ENCODE measurements at places on chromosomes 11 and 22. TPM values are rescaled to one million over a fixed set of nuclear protein-coding genes. Genes with fewer than 3 reads are reported as not detected.

GRCh38 chr11:2863276-2863618, 22.3 kb downstream of the CDKN1C start:
- peaks cover 19% of the 10 kb centered on the region for H3K4me1 ChIP-seq
- DNase-seq: no peak
- H3K36me3 ChIP-seq: no peaks in the 10 kb centered on the region

DNA sequence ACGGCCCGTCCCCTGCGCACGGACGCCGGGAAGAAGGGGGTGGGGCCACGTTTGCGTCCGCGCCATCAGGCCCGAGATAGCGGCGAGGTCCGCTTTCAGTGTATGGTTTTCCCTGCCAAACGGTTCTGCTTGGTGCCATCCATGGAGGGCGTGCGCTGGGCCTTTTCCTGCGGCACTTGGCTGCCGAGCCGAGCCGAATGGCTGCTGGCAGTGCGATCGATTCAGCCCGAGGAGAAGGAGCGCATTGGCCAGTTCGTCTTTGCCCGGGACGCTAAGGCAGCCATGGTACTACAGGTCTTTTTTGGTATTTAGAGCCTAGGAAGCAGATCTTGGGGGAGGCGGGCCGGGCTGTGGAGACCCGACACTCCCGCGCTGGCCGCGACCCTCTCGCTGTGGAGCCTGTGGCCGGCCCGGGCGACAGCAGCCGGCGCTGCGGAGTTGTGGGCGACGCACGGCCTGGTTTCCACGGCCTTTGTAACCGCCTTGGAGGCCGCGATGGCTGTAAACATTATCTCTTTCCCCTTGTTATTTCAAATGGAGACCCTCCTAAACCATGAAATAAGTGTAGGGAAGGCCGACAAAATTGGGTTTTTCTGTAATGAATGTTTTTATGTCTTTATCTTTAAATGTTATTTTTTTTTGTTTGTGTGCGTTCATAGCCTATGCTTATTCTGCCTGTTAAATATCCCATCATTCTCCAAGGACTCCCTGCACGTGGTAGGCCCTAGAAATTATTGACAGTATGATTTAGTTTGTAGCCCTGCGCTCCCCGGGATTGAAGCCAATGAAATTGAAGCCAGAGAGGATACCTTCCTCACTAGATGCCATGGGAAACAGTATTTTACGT, at the start of gene AASDHPPT:
TSS of gene AASDHPPT (plus strand) at position 54 of the 847 bp plus-strand sequence. CDS start at position 103, 49 bp downstream.
- H3K27me3 ChIP-seq: no peaks in the 10 kb centered on the region
- peak within 1 kb of the TSS; percentile 84 for H3K4me3 ChIP-seq
- H3K27ac ChIP-seq: peak within 1 kb of the TSS; percentile 94

The LRRC74B gene
- not detected for total RNA-seq

The MPZL2 gene
- 13.4 TPM for total RNA-seq

The CLDN5 gene
- total RNA-seq: 19.5 TPM

DNA sequence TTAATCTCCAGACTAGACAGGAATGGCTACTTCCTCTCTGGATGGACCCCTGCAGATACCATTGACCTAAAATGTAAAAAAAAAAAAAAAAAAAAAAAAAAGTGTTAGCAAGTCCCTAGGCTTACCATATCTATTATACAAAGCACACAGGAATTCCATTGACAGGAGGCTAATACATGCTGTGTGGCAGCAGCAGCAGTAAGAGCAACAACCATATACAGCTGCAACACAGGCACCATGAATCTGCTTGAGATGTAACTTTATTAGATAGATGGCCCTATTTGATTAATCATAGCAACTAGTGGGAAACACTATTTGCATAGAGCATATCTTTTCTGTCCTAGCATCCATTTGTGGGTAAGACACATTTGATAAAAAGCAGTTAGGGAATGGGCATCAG, 1447.1 kb downstream of the FAM181B start:
- no peaks in the 10 kb centered on the region for H3K27me3 ChIP-seq
- no peak for DNase-seq
- H3K27ac ChIP-seq: no peak overlapping the region
- no peaks in the 10 kb centered on the region for H3K4me1 ChIP-seq
- no peak overlapping the region for H3K4me3 ChIP-seq
- H3K36me3 ChIP-seq: no peaks in the 10 kb centered on the region

DNA sequence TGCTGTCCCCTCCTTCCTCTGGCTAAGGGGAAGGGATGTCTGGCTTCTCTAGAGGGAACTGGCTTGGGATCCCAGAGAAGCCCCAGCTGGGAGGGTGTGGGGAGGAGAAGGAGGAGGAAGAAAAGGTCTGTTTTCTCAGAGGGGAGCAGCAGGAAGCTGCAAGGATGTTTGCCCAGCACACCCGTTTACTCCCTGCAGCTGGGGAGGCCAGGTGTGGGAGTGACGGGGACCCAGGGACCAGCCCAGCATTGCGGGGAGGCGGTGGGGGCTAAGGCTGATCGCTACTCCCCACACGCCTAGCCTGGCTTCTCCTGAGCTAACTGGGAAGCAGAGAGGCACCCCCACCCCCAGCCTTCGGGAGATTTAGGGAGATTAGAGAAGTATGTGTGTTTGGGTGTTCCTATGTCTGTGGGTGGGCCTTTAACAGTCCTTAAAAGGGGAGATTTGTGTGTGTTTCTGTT, 3.9 kb downstream of the CREB3L1 start:
- DNase-seq: no peak
- no peaks in the 10 kb centered on the region for H3K36me3 ChIP-seq
- peaks cover 74% of the 10 kb centered on the region for H3K4me1 ChIP-seq
- no peaks in the 10 kb centered on the region for H3K27me3 ChIP-seq

DNA sequence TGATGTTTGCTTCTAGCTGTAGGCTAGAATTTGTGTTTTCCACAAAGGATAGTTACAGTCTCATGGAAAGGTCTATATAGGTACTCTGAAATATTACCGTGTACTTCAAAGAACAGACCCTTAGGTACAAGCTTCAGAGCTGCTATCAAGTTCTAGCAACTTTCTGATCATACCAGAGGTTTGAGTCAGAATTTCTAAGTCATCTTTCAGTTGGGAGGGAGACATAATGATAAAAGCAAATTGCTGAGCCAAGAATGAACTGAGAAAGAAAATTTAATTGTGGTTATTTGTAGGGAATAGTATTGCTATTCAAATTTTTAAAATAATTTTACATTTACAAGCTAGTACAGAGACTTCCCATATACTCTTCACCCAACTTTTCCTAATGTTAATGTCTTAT, 19.9 kb upstream of the ME3 start:
- peaks cover 29% of the 10 kb centered on the region for H3K4me1 ChIP-seq
- no peak for DNase-seq
- no peaks in the 10 kb centered on the region for H3K36me3 ChIP-seq
- no peaks in the 10 kb centered on the region for H3K27me3 ChIP-seq
- H3K27ac ChIP-seq: no peak overlapping the region

The TEX12 gene
- 0.22 TPM for total RNA-seq

The GGTLC2 gene
- total RNA-seq: not detected

The CHST1 gene
- 2.9 TPM for total RNA-seq

The ART1 gene
- total RNA-seq: 0.58 TPM

DNA sequence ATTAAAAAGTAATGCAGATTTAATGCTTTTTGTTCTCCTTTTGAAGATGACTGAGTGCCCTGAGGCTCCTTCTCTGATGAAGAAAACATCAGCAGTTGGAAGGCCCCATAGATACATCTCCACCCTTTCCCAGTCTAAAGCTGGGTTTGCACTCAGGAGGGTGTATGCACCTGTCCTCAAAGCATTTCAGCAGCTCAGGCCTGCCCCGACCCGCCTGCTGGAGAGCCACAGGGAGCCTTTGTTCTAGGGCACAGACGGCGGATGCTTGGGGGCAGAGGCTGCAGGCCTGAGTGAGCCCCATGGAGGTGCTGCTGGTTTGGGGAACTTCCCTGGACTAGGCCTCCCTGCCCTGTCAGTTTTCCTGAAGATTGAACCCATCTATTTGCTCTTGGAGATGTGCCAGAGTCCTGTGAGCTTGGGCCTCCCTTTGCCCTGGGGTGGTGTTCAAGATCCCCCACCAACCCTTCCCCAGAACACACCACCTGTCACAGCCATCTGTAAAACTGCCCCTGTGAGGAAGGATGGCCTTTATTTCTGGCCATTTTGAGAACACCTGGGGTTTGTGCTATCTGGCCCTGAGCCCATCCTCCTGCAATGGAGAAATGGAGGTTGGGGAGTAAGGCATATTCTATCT, 160.0 kb downstream of the NAV2 start:
- H3K27me3 ChIP-seq: no peaks in the 10 kb centered on the region
- no peak overlapping the region for H3K4me3 ChIP-seq
- peaks cover 45% of the 10 kb centered on the region for H3K4me1 ChIP-seq
- DNase-seq: no peak

The NOX4 gene
- total RNA-seq: 3.5 TPM

DNA sequence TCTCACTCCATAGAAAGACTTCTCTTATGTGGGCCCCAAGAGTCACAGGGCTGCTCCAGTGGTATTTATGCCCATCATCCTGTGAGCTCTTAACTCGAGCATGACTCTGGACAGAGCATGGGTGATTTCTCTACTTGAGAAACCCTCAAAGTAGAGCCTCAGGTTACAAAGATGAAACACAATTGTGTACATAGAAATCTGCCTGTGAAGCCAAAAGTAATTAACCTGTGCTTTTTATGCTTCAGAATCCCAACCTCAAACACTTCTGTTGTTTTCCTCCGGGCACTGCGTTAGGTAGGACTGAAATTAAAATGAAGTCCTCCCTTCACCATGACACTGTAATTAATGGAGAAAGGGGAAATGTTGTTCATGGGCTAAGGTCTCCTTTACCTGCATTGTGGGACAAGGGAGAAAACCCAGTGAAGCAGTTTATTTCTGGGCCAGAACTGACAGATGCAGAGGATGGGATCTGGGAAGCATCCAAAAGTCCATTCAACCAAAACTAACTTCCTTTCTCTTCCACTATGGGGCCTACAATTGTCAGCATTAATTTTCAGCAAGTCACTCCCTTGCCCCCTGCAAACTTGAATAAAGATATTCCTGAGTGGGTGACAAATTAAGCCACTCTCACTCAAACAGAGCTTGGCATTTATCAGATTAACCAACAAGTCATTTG, 24.1 kb upstream of the POU2AF1 start:
- H3K27ac ChIP-seq: no peak overlapping the region
- no peak overlapping the region for H3K4me3 ChIP-seq
- DNase-seq: no peak
- H3K27me3 ChIP-seq: no peaks in the 10 kb centered on the region
- no peaks in the 10 kb centered on the region for H3K36me3 ChIP-seq

The PIH1D2 gene
- total RNA-seq: 2.2 TPM

DNA sequence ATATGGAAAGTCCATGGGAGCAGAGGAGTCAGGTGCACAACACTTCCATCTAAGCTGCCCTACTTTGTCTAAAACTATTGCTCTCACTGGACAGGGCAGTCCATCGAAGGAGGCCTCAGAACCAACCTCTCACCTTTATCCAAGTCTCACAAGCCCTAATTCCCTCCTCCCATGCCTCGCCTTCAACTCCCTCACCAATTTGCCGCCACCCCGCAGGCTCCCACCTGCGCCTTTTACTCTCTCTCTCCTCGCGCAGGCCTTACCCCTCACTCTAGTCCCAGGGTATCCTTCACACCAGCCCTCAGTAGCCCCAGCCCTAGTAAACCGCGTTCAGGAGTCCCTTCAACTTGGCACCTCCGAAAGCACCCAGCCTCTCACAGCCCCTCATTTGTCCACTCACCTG, 451 bp downstream of the FHIP1B start:
- H3K36me3 ChIP-seq: no peaks in the 10 kb centered on the region
- H3K27me3 ChIP-seq: no peaks in the 10 kb centered on the region
- H3K27ac ChIP-seq: peak overlapping the region; percentile 86

- peaks cover 88% of the 10 kb centered on the region for H3K36me3 ChIP-seq
- peak overlapping the region; percentile 100 for H3K4me3 ChIP-seq
- H3K27me3 ChIP-seq: no peaks in the 10 kb centered on the region
- DNase-seq: no peak
- peaks cover 98% of the 10 kb centered on the region for H3K4me1 ChIP-seq
These were observed 6.6 kb downstream of the ZBTB16 start for GRCh38 chr11:114066046-114066648.

- no peaks in the 10 kb centered on the region for H3K27me3 ChIP-seq
- H3K4me3 ChIP-seq: peak within 1 kb of the TSS; percentile 49
- H3K36me3 ChIP-seq: no peaks in the 10 kb centered on the region
- DNase-seq: no peak
- H3K4me1 ChIP-seq: peaks cover 9% of the 10 kb centered on the region
These were observed at the start of gene GPR152 for GRCh38 chr11:67452141-67452952. Gene GPR152 (minus strand): TSS chr11:67452729. CDS start chr11:67452724, 5 bp downstream.

GRCh38 chr11:102111011-102111786, 952 bp downstream of the YAP1 start:
- peaks cover 62% of the 10 kb centered on the region for H3K4me1 ChIP-seq
- peaks cover 10% of the 10 kb centered on the region for H3K36me3 ChIP-seq
- DNase-seq: peak; percentile 73
- peak overlapping the region; percentile 94 for H3K4me3 ChIP-seq
- no peaks in the 10 kb centered on the region for H3K27me3 ChIP-seq

- H3K4me1 ChIP-seq: no peaks in the 10 kb centered on the region
- no peak overlapping the region for H3K4me3 ChIP-seq
- no peak for DNase-seq
- H3K36me3 ChIP-seq: no peaks in the 10 kb centered on the region
- no peak overlapping the region for H3K27ac ChIP-seq
These were observed 71.5 kb upstream of the VSTM5 start for GRCh38 chr11:93921695-93922468.

The BIRC2 gene
- 30.4 TPM for total RNA-seq

- no peak overlapping the region for H3K4me3 ChIP-seq
- no peaks in the 10 kb centered on the region for H3K36me3 ChIP-seq
- H3K4me1 ChIP-seq: peaks cover 19% of the 10 kb centered on the region
- H3K27me3 ChIP-seq: no peaks in the 10 kb centered on the region
- H3K27ac ChIP-seq: no peak overlapping the region
- DNase-seq: no peak
These were observed 86.3 kb upstream of the LRRC55 start for GRCh38 chr11:57095417-57095816.

DNA sequence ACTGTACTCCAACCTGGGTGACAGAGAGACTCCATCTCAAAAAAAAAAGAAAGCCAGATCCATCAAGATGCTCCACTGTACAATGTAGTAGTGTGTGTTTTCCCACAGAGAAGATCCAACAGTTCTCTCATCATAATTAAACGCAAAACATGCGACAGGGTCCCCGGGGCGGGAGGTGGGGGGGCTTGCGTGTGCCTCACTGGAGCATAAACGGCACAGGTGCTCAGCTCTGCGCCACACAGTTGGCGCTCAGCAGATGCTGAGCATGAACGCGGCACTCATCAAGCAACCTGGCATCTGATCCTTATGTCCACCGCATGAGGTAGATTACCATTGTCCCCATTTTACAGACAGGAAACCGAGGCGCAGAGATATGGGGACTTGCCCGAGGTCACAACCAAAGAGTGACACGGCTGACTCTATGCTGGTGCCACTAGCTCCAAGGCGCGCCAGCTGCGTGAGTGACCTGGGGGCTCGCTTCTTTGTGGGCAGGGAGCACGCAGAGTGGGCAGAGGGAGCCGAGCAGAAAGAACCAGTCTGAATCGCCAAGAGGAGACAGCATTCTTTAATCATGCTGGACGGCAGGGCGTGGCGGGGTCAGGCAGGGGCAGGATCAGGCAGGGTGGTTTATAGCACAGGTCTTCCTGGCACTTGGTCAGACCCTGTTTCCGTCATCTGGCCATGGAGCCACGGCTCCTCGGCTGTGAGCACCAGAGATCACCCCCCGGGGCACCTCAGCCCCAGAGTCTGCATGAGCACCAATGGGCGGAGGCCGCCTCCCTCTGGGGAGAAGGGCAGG, 8.2 kb downstream of the C1QTNF6 start:
- H3K4me3 ChIP-seq: no peak overlapping the region
- H3K36me3 ChIP-seq: no peaks in the 10 kb centered on the region
- H3K27ac ChIP-seq: no peak overlapping the region
- H3K4me1 ChIP-seq: peaks cover 60% of the 10 kb centered on the region

The GALNT18 gene
- total RNA-seq: 24.4 TPM

The OR52H1 gene
- total RNA-seq: not detected

The FIBIN gene
- 10.5 TPM for total RNA-seq

The TMPRSS13 gene
- total RNA-seq: not detected

- peaks cover 3% of the 10 kb centered on the region for H3K36me3 ChIP-seq
- no peak for DNase-seq
- H3K4me3 ChIP-seq: peak overlapping the region; percentile 82
- no peaks in the 10 kb centered on the region for H3K27me3 ChIP-seq
These were observed 670 bp upstream of the CTSF start for GRCh38 chr11:66569076-66569475.
